RCC 7860 (cell line): ENCODE measurements at places on chromosomes 7 and 10.
A peak's percentile ranks its signal among the peaks of the same experiment; 100 is the strongest.

DNA sequence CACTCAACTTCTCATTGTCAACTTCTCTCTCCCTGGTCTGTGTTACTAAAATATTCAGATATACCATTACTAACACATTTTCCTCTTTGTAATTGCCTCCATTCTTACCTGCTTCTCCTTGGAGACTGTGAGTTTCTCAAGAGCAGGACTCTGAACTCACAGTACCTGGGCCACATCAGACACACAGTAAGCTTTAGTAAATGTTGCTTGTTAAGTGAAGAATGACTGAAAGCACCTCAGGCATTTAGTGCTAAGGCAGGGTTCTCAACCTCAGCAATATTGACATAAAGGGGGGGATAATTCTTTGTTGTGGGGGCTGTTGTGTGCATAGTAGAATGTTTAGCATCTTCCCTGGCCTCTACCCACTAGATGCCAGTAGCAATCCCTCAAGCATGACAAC, 72.0 kb upstream of the RAB11FIP2 start:
- DNase-seq = no peak

- no peak for DNase-seq
These were observed 316.6 kb upstream of the KIAA1217 start for GRCh38 chr10:23892296-23892695.

DNA sequence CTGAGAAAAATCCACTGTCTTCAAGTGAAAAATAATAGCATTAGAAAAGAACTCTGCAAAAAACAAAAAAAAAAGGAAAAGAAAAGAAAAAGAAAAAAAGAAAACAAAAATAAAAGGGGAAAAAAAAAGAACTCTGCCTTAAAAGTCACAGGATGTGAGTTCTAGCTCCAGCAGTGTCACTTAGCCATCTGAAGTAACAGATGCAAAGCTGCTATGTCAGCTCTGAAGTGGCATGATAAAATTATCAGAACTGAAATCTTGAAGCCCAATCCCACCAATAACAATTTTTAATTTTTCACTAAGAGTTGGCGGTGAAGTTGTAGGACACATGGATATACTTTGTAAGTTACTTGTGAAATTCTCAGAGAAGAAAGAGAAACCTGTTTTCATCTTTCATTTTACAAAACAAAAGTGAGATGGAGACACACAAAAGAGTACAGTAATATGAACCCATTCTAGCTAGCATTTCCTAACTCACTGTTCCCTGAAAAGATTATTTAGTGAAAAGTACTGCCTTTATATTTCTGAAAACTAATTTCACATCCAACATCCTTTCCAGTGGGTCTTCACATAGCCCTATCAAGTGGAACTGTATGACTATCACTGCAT, 103.5 kb downstream of the ELAPOR2 start:
- DNase-seq = no peak

DNA sequence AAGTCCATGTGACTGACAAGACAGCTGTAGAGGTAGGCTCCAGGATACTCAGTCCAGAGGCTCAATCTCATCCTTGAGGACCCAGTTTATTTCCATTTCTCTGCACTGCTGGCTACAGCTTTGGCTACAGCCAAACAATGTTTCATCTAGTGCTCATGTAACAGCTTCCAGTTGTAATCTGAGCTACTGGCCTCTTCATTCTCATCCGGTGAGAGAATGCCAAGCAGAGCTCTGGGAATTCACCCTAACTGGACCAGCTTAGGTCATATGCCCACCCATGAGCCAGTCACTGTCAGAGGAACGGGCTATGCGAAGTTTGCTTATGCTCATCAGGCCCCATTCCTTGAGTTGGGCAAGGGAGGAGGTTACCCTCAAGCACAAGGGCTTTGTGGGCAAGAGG, 192.9 kb downstream of the EVX1 start:
- no peak for DNase-seq

DNA sequence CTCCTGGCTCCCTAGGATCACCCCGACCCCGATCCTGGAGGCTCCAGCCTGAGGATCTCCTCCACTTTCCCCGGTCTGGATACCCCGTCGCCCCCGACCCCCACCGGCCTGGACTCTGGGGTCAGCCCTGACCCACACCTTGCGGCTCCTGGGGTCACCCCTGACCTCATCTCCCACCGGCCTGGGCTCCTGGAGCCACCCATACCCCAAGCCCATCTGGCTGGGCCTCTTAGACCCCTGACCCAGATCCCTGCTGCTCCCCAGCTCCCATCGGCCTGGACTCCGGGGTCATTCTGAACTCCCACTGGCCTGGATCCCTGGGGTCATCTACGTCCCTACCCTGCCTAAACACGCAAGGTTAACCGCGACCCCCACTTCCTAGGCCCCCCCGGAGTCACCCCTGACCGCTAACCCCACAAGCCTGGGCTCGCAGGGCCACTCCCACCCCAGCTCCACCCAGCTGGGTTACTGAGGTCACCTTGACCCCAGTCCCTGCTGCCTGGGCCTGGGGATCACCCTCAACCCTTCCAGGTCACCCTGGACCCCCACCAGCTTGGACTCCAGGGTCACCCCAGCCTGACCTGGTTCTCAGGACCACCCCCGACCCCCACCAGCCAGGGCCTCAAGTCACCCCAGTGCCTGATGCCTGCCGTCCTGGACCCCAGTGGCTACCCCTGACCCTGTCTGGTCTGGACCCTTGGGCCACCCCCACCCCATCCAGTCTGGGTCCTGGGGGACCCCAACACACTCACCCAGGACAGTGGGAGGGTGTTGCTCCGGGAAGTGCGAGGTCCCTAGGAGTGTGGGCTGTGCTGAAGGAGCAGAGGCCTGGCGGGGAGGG, 1.2 kb downstream of the FOXK1 start:
- DNase-seq = no peak

GRCh38 chr7:81460250-81461045, 309.4 kb downstream of the HGF start:
- no peak for DNase-seq

DNA sequence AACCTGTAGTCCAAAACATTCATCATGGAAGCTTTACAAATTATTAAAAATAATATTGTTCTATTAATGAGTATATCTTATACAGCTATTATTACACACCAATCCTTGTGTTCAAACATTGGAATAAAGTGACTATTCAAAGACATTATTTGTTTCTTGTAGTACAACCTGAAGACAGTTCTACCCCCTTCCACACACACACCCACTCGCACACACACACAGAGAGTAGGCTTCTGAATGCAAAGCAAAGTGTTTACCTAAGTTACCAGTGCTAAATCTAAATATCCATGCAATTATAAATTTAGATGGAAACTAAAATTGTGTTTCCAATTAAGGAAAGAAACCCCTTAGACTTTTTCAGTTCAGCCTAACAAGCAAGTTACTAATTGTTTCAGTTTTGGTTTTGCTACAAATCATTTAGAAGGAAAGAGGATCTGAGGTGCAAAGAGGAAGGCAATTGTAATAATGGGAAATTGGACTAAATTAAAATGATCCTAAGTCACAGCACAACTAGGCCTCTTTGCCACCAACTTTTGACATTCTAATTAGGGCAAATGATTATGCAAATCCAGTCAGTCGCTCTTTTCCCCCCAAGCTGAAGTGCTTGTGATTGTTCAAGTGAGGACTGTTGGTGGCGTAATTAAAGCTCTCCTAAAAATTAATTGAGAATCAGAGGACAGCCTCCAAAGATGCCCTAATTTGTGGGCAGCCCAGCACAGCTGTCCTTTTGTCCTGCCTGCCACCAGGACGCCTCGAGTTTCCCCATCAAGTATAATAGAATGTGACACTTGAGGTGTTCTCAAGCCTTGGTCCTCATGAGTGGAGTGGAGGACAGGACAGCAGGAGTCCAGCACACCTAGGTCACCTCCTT, 19.9 kb upstream of the ATOH7 start:
- no peak for DNase-seq

DNA sequence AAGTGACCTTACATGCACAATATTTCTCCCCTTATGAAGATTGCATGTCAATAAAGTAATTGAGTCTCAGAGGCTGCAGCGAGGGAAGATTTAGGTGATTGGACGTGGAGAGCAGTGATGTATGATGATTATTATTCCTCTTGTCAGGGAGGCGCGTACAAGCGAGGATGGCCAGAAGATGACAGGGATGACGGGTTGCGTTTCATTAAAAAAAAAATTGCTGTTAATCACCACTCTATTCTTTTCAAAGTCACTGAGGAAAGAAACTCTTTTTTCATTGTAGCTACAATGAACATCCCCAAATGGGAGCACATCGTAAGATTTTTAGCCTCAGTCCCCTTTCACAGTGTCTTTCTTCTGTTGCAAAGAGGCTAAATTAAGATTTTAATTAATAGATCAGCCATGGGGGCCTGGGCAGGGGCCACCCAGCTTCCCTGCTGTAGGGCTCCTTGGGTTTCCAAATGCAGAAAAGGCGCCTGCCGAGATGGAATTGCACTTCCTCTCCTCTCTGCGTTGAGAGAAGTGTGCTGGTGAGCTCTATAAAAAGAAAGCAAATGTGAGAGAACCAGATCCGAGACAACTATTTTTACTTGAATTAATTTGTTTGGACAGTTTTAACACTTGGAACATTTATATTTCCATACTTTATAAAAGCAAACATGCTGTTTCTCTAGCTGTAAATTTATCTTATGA, 998.1 kb downstream of the LRMDA start:
- DNase-seq = no peak

DNA sequence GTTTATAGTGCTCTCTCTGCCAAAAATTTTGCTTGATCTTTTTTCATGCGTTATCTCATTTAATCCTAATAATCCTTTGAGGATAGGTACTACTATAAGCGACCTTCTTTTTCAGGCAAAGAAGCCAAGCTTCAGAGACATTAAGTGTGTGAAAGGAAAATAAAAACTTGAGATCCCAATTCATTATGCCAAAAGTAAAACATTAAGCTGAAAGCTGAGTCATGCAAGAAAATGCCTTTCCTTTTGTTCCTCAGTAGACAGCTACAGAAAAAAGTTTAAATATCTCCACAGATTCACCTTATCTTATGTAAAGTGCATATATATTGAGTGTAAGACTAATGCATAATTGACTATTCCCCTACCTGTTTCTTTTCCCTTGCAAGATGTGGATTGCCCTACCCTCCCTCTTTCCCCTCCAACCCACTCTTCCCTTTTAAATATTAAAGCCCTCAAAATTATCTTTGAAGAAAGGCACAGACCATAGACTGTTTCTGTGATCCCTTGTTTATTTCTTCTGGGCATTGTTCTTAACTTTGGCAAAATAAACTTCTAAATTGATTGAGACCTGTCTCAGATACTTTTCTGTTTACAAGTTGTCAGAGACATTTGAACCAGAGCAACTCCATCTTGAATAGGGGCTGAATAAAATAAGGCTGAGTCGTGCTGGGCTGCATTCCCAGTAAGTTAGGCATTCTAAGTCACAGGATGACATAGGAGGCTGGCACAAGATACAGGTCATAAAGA, 1139.9 kb upstream of the LRRN3 start:
- DNase-seq = no peak

GRCh38 chr7:36659172-36659516, 65.2 kb downstream of the AOAH start:
- peak; percentile 95 for DNase-seq

DNA sequence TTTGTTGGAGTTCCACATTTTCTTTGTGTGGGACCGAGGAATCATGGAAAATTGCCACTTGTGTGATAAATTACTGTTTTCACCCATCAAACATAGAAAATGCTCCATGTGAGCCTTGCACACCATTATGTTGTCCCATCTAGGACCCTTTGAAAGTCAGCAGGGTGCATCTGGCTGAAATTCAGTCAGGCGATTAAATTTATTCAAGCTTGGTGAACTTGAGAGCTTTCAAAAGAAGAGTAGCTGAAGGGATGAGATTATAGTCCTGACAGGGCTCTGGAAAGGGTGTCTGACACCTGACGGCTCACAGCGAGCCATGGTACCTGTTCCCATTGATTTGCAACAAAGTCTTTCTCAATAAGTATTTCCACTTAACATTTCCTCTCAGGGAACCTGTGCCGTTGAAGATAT, 399.7 kb upstream of the ETV1 start:
- DNase-seq = no peak

DNA sequence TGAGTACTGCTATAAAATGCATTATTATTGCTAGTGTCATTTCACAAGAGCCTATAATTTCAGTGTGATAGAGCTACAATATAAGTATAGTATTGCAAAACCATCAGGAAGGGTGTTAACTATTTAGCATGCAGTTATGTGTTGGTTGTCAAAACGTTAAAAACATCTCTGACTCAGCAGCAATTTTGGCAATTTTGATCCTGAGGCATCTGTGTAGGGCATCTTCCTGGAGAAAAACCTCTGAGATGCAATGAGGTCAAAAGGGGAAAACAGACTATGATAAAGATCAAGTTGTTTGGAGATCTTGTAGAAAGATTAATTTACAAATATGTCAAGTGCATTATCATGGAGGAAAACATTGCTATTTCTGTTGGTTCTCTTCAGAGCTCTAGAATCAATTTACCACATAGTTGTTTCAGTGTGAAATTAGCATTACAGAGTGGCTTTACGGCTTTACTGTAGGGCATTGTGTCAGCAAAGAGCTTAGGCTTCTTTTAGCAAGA, 5.3 kb downstream of the CFTR start:
- no peak for DNase-seq

DNA sequence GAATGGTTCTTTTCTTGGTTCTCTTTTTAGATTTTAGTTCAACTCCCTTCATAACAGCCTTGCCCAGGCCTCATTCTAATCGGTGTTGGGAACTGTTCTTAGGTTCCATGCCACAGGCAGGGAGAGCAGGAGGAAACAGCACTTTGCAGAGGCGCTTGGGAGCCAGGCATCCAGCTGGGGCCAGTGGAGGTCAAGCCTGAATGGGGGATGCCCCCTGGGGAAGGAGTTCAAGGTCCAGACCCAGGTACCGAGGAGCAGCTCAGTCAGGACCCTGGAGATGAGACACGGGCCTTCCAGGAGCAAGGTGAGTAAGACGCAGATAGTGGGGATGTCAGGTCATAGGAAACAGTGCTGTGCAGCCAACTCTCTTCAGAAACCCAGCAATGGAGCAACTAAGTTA, 4.5 kb downstream of the ZSCAN25 start:
- no peak for DNase-seq

DNA sequence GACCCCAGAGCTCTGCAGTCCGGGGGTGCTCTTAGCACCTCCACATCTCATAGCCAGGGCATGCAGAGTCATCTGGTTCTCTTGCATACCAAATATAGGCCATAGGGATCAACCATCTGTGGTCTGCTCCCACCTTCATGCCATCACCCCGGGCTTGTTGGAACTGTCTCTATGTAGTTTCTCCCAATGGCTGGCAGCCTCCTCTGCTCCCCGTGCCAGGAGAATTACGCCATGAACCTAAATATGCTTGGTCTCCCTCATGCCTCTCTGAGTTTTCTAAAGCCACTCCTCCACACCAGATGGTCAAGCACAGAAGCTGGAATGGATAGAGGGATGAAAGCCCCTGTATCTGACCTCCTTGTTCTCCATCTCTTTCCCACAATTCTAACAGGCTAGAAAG, 302.6 kb upstream of the MYO3A start:
- DNase-seq = no peak

- no peak for DNase-seq
These were observed 256.8 kb downstream of the ZMYND11 start for GRCh38 chr10:391847-392704.

- DNase-seq = no peak
These were observed 171.9 kb downstream of the RPS24 start for GRCh38 chr10:78205457-78206016.

GRCh38 chr7:32163141-32163806, 93.1 kb upstream of the PDE1C start:
- peak; percentile 98 for DNase-seq
